ENCODE measurements at places on chromosomes 11 and 22.

GRCh38 chr11:6742260-6742659 lies 29.5 kb downstream of the OR2AG2 start:
- DNase-seq: no peak

DNA sequence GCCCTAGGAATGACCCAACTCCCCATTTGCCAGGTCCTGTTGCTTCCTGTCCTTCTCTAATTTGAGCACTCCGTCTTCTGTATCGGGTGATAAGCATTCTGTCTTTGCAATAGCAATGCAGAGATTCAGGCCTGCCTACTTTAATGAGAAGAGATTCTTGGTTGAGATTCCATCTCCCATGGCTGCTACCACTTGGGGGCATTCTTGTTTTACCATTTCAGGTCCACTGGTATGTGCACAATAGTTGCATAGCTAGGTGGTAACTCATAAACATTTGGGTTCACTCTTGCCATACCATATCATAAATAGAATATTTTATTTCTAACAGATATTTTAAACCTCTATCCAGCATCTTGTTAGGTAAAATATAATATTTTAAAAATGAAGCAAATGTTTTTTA lies 34.4 kb upstream of the CALCB start:
- no peak for DNase-seq

GRCh38 chr11:71286701-71287643 lies 34.6 kb upstream of the SHANK2 start:
- DNase-seq: no peak

DNA sequence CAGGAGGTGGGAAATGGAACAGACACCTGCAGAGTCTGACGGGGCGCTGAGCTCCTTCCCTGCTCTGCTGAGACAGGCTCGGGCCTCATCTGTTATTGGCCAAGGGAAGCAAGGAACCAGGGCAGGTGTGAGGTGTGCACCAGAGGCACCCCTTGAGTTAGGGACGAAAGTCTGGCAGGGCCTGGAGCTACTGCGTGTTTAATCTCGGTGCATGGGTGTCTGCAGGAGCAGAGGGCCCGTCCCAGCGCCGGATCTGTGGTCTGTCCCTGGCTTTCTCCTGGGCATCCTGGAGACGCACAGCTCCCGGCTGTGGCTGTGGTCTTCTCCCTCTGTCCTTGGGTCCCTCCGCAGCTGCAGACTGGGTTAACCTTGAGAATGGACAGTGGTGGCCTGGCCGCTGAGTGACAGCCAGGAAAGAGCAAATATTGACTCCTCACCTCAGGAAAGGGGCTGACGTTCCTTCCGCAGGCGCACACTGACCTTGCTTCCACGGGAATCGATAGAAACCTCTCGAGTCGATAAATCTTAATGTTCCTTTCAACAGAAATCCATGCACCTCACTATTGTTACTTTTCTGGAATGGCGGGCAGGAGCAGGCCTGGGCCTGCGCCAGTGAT lies 975.6 kb downstream of the BRD1 start:
- DNase-seq: no peak

DNA sequence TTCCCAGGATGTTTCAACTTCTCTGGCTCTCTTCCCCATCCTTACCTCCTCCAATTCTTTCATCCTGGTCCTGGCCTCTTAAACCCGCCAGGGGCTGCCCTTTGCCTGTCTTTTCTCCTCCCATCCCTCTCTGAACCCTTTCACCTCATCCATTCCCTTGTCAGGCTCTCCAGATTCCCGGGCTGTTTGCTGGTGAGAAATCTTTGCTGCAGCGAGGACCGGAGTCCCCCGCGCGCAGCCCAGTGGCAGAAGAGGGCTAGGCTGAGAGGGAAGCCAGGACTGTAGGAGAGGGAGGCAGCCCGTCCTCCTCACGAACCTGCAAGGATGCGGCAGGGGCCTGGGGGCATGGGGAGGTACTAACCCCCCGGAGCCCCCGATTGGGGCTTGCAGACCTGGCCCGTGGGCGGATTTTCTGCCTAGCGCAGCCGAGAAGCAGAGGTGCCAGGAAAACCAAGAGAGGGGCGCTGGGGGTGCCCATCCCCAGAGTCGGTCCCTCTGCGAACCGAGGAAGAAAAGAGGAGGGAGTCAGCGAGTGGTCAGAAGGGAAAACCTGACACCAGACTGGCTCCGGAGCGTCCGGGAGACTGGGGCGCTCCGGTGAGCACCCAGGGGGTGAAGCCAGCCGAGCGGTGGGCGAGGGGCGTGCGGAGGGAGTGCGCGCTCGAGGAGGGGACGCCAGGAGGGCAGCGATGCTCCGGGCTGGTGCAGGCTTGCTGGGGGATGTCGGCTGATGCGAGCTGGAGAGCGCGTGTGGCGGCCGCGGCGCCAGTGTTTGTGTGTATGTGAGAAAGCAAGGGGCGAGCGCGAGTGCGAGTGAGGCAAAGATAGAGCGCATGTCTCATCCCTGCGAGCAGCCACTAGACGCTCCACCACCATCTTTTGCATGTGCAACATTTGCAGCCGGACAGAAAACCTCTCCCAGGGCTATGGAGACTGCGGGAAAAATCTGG lies at the start of gene GRIA4:
GRIA4 (plus strand) TSS at position 242 of the 950 bp plus-strand sequence. CDS start 925 bp downstream, outside the sequence.
- no peak for DNase-seq

DNA sequence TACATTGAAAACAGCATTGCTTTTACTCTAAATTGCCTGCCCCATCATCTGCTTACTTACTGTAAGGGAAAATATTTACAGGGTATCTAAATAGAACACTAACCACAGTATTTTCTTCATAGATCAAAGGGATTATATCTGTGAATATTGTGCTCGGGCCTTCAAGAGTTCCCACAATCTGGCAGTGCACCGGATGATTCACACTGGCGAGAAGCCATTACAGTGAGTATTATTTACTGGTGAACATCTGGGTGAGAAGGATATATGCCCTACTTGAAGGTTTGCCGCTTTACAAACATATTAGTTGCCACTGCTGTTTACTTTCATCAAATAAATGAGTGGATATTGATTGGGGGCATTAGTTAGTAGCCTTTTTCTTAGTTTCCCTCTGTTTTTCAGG lies 5.9 kb upstream of the CNTF start:
- peak; percentile 39 for DNase-seq

DNA sequence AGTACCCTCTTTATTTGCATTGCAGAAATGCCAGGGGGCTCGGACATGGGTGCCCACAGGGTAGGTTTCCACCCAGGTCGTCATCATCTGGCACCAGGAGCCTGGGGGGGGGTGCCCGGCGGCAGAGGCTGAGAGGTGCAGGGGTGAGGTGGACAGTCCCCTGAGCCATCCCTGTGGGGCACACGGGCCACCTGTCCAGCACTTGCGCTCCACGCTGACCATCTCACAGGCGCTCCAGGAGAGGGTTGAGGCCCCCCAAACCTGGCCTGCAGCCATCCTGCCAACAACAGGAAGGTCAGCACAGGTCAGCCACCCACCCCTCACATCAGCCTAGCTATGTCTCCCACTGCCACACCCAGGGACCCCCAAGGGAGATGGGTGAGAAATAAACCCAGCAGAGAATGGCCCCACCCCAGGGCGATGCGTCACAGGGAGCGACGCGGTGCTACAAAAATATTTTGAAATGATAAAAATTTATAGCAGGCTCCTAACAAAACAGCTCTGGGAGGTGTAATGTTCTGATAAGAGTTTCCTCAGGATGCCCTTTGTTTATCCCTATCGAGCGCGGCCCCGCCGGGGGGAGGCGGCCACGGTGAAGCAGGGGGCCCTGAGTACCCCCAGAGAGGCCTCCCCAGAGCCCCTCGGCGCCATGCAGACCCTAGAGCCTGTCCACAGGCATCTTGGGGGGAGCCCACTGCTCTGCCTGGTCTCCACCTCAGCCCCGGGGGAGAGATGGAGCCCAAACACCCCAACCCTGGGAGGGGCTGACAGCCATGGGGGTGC lies 21.0 kb upstream of the GNB1L start:
- DNase-seq: peak; percentile 35

DNA sequence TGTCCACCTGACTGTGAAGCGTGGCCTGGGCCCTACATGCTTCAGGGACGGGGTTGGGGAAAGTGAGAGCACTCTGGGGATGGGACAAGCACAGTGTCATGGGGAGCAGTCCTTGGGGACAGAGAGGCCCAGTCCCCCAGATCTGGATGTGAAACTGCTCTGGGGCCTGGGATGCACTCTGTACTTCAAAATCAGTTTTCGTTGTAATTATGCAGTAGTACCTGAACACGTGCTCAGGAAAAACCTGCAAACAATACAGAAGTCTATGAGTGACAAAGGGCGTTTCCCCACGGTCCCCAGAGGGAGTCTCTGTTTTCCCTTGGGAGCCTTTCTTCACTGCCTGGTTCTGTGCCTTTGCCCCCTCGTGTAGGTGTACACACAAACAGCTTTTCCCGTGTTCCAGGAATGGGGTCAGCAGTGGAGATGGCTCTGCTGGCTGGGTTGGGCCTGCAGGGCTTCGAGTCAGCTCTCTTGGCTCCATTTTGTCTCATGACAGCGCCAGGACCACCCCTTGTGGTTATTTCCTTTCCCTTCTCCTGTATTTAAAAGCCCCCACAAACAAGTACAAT lies 5.2 kb upstream of the TNFRSF13C start:
- no peak for DNase-seq

DNA sequence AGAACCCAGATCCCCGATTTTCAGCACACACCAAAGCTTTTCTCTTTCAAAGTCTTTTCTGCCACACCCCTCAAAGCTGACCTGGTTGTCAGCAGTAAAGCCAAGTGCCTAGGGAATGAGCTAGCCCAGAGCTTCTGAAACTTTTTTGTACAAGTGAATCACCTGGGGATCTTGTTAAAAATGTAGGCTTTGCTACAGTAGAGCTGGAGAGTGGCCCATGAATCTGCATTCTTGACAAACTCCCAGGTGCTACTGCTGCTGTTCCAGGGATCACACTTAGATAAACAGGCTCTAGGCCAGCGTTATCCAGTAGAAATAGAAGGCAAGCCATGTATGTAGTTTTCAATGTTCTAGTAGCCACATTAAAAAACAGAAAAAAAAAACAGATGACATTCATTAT lies 21.8 kb upstream of the NAV2 start:
- no peak for DNase-seq

- DNase-seq: peak; percentile 26
Observed at GRCh38 chr22:43060183-43060582, 29.0 kb downstream of the TTLL1 start.

GRCh38 chr11:75103380-75104026 lies 6.8 kb upstream of the OR2AT4 start:
- DNase-seq: no peak

GRCh38 chr22:32325811-32326237 lies 31.8 kb upstream of the RFPL3 start:
- DNase-seq: no peak

- DNase-seq: no peak
Observed at GRCh38 chr22:25374869-25375268, 155.4 kb downstream of the CRYBB2 start.

DNA sequence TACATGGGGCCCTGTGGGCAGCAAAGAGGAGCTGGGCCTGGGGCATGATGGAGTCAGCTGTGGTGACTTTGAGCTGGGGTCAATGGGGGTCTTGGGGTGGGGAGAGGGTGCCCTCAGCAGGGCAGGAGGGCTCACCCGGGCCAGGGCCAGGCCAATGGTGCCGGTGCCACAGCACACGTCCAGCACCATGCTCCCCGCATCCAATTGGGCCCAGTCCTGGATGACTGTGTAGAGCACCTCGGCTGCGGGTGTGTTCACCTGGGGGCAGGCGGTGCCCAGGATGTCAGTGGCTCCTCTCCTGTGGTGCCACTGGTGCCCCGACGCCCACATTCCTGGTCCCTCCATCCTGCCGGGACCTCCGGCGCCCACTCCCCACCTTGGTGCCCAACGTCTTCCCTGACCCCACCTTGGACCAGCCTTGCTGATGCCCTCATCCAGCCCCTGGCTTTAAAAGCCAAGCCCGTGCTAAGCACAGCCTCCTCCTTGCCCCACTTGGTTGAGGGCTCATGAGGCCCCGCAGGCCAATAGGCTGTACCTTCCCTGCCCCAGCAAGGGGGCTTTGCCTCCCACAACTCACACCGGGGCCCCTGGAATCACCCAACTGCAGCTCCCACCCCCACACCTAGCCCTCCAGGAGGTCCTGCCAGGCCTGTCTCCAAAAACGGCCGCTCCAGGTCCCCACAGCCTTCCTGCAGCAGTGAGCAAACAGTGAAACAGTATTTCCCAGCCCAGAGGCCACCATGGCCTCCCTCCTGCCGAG lies 2.2 kb upstream of the RANBP1 start:
- no peak for DNase-seq

GRCh38 chr11:80831374-80831773 lies 1390.5 kb upstream of the TENM4 start:
- no peak for DNase-seq

- peak; percentile 82 for DNase-seq
Observed at GRCh38 chr11:69014084-69014851, 1.2 kb upstream of the MRGPRF start.

GRCh38 chr22:49334449-49334789 lies 493.3 kb downstream of the BRD1 start:
- no peak for DNase-seq

DNA sequence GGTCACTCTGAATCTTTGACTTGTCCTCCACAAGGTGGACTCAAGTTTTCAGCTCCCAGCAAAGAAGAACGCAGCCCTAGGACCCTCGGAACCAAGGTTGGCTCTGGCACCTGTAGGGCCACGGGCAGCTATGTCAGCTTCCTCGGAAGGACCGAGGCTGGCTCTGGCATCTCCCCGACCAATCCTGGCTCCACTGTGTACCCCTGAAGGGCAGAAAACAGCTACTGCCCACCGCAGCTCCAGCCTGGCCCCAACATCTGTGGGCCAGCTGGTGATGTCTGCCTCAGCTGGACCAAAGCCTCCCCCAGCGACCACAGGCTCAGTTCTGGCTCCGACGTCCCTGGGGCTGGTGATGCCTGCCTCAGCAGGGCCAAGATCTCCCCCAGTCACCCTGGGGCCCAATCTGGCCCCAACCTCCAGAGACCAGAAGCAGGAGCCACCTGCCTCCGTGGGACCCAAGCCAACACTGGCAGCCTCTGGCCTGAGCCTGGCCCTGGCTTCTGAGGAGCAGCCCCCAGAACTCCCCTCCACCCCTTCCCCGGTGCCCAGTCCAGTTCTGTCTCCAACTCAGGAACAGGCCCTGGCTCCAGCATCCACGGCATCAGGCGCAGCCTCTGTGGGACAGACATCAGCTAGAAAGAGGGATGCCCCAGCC lies 2.2 kb downstream of the INPP5J start:
- DNase-seq: no peak

DNA sequence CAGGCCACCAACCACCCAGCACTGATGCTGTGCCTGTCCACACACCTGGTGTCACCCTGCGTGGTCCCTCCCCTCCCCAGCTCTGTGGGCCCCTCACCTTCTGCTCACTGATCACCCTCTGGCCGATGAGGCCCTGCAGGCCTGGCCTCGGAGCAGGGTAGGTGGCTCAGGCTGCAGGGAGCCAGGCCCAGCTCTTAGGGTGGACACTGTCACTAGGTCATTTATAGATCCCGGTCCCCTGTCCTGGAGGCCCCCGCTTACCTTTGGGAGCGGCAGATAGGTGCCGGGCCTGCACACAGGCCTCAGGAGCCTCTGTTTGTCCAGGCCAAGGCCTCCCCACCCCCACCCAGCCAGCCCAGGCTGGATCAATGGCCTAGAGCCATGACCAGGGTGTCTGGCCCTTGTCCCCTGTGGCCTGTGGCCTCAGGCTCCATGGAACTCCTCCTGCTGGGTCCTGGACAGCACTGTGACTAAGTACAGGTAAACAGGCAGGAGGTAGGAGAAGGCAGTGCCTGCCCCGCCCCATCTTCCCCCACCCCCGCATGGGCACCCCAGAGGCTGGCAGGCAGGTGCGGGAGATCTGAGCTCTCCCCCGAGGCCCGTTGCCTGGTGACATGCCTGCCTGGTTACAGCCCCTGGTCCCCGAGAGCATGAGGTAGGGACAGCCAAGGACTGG lies at the start of gene TMPRSS6:
TMPRSS6 (minus strand) TSS at position 472 of the 676 bp plus-strand sequence. CDS start 6,296 bp downstream, outside the sequence.
- no peak for DNase-seq

- DNase-seq: no peak
Observed at GRCh38 chr22:39275814-39276439, 31.1 kb upstream of the PDGFB start.

GRCh38 chr22:50200461-50201190 lies at the start of gene SELENOO:
SELENOO (plus strand) TSS chr22:50201011; CDS start chr22:50201037, 26 bp downstream.
- DNase-seq: peak; percentile 90

All from uterus (tissue), 4 donors.